ENCODE measurements at places on chromosomes 3 and 15.

- no peak overlapping the region for H3K4me3 ChIP-seq
- no peak overlapping the region for H3K27ac ChIP-seq
- H3K36me3 ChIP-seq: no peaks in the 10 kb centered on the region
- H3K4me1 ChIP-seq: no peaks in the 10 kb centered on the region
- no peak for DNase-seq
- H3K27me3 ChIP-seq: no peaks in the 10 kb centered on the region
These were observed 44.8 kb downstream of the ALDH1L1 start for GRCh38 chr3:126135406-126136076.

DNA sequence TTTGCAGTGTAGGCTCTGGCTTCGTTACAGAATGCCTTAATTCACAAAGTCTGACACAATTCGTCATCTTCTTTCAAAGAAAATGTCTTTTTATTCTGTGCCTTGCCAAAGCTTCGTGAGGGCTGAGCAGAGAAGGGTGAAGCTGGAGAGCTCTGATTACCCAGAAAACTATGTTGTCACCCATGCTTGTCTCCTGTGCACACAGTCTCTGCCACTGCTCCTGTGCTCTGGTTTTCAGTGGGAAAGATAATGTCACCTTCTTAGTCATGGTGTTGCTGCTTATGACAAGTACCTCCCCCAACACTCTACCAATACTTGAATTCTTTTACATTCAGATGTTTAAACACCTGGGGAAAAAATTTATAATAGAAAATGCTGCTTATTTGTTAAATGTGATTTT lies 509.2 kb upstream of the GRM7 start:
- no peak overlapping the region for H3K27ac ChIP-seq
- H3K36me3 ChIP-seq: peaks cover 4% of the 10 kb centered on the region
- DNase-seq: no peak
- H3K4me1 ChIP-seq: no peaks in the 10 kb centered on the region

GRCh38 chr3:172814738-172815137 lies 64.2 kb downstream of the ECT2 start:
- no peaks in the 10 kb centered on the region for H3K27me3 ChIP-seq
- DNase-seq: no peak
- H3K27ac ChIP-seq: no peak overlapping the region

- no peak overlapping the region for H3K4me3 ChIP-seq
- DNase-seq: no peak
- peaks cover 42% of the 10 kb centered on the region for H3K36me3 ChIP-seq
These were observed 19.9 kb upstream of the C3orf62 start for GRCh38 chr3:49296781-49297411.

GRCh38 chr3:143035466-143036211 lies 34.3 kb downstream of the U2SURP start:
- no peaks in the 10 kb centered on the region for H3K27me3 ChIP-seq
- H3K4me3 ChIP-seq: no peak overlapping the region
- peaks cover 49% of the 10 kb centered on the region for H3K36me3 ChIP-seq
- no peak for DNase-seq
- no peaks in the 10 kb centered on the region for H3K4me1 ChIP-seq

GRCh38 chr3:42301446-42302175 lies 35.6 kb upstream of the CCK start:
- H3K4me1 ChIP-seq: no peaks in the 10 kb centered on the region
- no peaks in the 10 kb centered on the region for H3K27me3 ChIP-seq
- H3K27ac ChIP-seq: no peak overlapping the region

- no peak for DNase-seq
- no peak overlapping the region for H3K27ac ChIP-seq
- H3K4me3 ChIP-seq: peak overlapping the region; percentile 85
- H3K27me3 ChIP-seq: peaks cover 10% of the 10 kb centered on the region
- H3K4me1 ChIP-seq: peaks cover 22% of the 10 kb centered on the region
These were observed 678 bp downstream of the SEMA7A start for GRCh38 chr15:74432968-74433591.

GRCh38 chr3:13104511-13104910 lies 31.3 kb upstream of the IQSEC1 start:
- H3K4me3 ChIP-seq: no peak overlapping the region
- H3K4me1 ChIP-seq: no peaks in the 10 kb centered on the region
- DNase-seq: no peak
- H3K27ac ChIP-seq: no peak overlapping the region
- H3K27me3 ChIP-seq: no peaks in the 10 kb centered on the region
- no peaks in the 10 kb centered on the region for H3K36me3 ChIP-seq

GRCh38 chr3:188528396-188528795 lies 374.4 kb downstream of the LPP start:
- no peak for DNase-seq
- H3K36me3 ChIP-seq: no peaks in the 10 kb centered on the region
- no peak overlapping the region for H3K4me3 ChIP-seq
- H3K27ac ChIP-seq: no peak overlapping the region
- H3K4me1 ChIP-seq: no peaks in the 10 kb centered on the region

DNA sequence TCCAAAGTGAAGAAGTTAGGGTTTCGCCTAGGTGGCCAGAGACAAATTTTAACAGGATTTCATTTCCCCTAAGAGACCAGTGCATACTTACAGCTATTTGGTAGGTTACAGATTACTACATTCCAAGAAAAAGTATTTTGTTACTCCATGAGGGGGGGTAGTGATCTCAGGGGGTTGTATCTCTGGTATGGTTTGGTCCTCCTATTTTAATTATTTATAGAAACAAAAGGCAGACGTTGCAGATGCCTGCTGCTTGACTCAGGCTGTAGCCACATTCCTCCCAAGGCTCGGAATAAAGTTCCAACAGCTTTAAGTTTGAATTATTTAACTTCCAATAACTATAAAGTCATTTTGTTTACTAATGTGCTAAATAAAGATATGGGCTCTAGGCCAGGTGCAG lies 1.3 kb upstream of the TRIM59 start:
- peak; percentile 35 for DNase-seq
- no peaks in the 10 kb centered on the region for H3K27me3 ChIP-seq
- peak overlapping the region; percentile 98 for H3K27ac ChIP-seq
- H3K4me1 ChIP-seq: peaks cover 10% of the 10 kb centered on the region
- peak overlapping the region; percentile 65 for H3K4me3 ChIP-seq

DNA sequence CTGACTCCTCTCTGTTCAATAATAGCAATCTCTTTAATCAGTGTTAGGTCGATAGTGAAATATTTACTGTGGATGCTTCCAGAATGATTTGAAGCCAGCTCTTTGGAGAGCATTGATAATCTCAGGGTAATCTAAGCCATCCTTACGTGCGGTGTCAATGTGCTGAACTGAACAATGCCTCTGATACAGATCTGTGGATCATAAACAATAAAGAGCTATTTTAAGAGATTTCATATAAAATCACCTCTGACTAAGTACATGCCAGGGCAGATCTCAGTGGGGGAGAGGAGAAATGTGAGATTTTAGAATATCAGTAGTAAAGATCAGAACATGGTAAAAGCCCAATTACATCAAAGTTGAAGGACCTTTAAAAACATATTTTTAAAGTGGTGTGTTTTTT lies 319.3 kb upstream of the GBE1 start:
- DNase-seq: no peak
- no peaks in the 10 kb centered on the region for H3K36me3 ChIP-seq
- peaks cover 24% of the 10 kb centered on the region for H3K4me1 ChIP-seq
- H3K27ac ChIP-seq: no peak overlapping the region
- no peaks in the 10 kb centered on the region for H3K27me3 ChIP-seq
- no peak overlapping the region for H3K4me3 ChIP-seq

DNA sequence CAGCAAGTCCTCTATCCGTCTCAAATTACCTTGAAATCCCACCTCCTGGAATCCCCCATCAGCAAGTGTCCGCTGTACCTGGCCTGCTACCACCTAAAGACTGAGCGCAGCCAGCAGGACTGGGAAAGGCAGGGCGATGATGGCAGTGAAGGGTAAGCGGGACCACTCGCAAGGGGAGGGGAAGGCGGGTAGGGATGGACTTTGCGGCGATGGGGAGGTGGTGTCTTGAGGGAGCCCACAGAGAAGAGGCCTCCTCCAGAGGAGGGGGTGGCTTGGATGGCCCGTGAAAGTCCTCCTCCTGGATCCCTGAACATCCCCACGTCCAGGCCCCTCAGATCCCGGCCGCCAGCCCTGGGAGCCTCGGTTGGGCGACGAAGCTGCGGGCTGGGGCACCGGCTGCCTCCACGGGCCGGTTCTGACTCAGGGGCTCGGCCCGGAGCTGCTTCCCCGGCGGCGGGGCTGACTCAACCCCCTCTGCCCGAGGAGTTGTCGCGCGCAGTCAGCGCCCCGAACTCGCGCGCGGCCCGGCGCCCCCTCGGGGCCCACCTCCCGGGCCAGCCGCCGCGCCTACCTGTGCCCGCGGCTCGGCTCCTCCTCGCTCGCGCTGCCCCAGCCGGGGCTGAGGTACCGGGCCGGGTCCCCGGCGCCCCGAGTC lies 512 bp downstream of the LARP6 start:
- H3K36me3 ChIP-seq: no peaks in the 10 kb centered on the region
- peaks cover 8% of the 10 kb centered on the region for H3K4me1 ChIP-seq
- H3K4me3 ChIP-seq: peak overlapping the region; percentile 87

DNA sequence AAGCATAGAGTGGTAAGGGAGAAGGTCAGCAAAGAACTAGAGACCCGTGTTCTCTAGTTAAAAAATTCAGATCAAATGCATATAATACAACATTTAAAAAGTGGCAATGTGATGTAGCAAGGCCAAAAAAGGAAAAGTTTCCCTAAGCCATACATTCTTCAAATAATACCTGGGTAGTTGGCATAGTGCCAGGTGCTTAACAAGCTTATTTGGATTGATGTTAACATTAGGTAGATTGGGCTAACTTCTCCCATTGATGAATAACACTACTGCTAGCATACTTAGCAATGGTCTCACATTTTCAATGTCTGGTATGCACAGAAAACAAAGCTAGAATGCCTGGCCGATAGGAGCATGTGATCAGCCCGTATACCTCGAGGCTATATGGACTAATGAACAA lies 283.6 kb upstream of the RARB start:
- DNase-seq: no peak
- H3K4me3 ChIP-seq: no peak overlapping the region
- no peaks in the 10 kb centered on the region for H3K4me1 ChIP-seq
- H3K27ac ChIP-seq: no peak overlapping the region

DNA sequence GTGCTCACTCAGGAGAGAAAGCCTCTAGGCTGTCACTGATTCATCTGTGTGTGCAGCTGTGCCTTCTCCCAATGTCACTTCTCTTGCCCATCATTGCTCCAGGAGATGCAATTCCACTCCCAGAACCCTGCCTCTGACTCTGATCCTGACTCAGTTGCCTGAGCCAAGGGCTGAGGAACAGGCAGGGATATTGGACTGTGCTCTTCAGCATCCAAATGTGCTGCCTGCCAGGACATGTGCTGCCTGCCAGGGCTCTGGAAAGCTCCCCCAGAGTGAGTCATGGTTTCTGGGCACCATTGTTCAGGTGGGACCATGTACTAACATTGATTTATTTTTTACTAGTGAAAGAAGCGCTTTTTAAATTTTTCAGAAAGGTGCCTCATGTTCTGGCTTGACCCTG lies 71.0 kb downstream of the TRIM42 start:
- H3K27ac ChIP-seq: no peak overlapping the region
- no peak overlapping the region for H3K4me3 ChIP-seq
- H3K4me1 ChIP-seq: no peaks in the 10 kb centered on the region
- H3K27me3 ChIP-seq: no peaks in the 10 kb centered on the region

DNA sequence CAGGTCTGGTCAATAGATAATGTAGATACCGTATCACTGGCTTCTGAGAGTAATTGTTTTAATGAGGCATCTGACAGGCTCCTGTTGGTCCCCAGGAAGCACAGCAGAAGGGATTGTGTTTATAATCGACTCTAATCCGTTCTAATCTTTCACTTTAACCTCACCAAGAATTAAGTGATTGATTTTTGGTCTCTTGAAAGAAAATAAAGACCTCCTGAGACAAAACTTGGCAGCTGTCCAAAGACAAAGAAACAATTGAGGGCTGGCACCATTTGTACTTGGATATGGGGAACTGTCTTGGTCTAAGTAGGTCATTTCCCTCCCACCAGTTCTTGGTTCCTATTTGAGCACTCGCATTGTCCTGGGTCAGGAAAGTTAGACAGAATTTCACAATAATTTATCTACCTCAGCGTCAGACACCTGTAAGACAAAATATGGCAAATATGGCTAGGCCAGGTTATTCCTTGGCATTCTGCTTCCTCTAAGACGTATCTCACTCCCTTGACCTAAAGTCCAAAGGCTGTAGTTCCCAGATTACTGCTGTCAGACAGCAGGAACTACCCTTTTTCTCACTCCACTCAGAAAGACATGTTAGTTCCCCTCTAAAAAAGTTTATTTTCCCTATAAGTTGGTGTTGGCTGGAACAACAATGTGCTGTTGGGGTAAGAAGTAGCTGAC lies 22.7 kb upstream of the CD96 start:
- no peaks in the 10 kb centered on the region for H3K4me1 ChIP-seq
- no peaks in the 10 kb centered on the region for H3K36me3 ChIP-seq
- no peak overlapping the region for H3K4me3 ChIP-seq
- no peaks in the 10 kb centered on the region for H3K27me3 ChIP-seq
- no peak for DNase-seq
- H3K27ac ChIP-seq: no peak overlapping the region

DNA sequence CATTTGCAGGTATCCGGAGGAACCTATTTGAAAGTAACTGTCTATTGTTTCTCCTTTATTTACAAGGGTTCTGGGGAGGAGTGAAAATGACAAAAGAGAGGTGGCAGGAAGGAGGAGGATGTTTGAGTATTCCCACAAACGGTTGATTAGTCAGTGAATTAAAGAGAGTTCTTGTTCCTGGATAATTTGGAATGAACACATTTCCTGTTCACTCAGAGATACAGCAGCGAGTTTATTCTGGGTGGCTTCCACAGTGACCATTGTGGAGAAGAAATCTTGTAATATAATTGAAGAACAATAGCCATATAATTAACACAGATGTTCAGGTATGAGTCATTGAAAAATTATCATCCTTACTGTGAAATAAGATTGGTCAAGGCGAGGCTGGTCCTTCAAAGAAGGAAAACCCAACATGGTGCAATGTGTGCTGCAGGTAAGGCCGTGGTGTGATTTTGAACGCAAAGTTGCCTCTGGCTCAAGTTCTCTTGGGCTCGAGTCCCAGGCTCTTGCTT lies 77.3 kb downstream of the NFKBIZ start:
- H3K27ac ChIP-seq: no peak overlapping the region
- no peaks in the 10 kb centered on the region for H3K36me3 ChIP-seq
- no peaks in the 10 kb centered on the region for H3K27me3 ChIP-seq
- no peaks in the 10 kb centered on the region for H3K4me1 ChIP-seq
- H3K4me3 ChIP-seq: no peak overlapping the region
- no peak for DNase-seq

GRCh38 chr3:153927107-153927506 lies 194.1 kb upstream of the ARHGEF26 start:
- no peaks in the 10 kb centered on the region for H3K4me1 ChIP-seq
- no peaks in the 10 kb centered on the region for H3K27me3 ChIP-seq
- no peaks in the 10 kb centered on the region for H3K36me3 ChIP-seq
- peak; percentile 41 for DNase-seq

DNA sequence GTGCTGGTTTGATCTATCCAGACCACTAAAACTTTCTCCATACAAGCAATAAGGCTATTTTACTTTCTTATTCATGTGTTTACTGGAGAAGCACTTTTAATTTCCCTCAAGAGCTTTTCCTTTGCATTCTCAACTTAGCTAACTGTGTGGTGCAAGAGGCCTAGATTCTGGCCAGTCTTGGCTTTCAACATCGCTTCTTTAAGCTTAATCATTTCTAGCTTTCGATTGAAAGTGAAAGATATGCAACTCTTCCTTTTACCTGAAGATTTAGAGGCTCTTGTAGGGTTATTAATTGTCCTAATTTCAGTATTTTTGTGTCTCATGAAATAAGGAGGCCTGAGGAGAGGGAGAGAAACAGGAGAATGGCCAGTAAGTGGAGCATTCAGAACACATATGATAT lies 234.8 kb upstream of the GADL1 start:
- H3K4me1 ChIP-seq: peaks cover 17% of the 10 kb centered on the region
- H3K4me3 ChIP-seq: no peak overlapping the region
- peaks cover 3% of the 10 kb centered on the region for H3K36me3 ChIP-seq
